ENCODE measurements at places on chromosomes 1 and 21.

- peak; percentile 60 for DNase-seq
Observed at GRCh38 chr21:33403128-33403785, at the start of gene IFNGR2. Gene IFNGR2, plus strand, starts transcription at chr21:33403413. Its CDS starts 131 bp downstream, at chr21:33403544.

- DNase-seq: peak; percentile 64
Observed at GRCh38 chr1:50332941-50333594, 90.2 kb downstream of the DMRTA2 start.

GRCh38 chr1:156741481-156741983 lies 644 bp upstream of the MRPL24 start:
- DNase-seq: no peak

DNA sequence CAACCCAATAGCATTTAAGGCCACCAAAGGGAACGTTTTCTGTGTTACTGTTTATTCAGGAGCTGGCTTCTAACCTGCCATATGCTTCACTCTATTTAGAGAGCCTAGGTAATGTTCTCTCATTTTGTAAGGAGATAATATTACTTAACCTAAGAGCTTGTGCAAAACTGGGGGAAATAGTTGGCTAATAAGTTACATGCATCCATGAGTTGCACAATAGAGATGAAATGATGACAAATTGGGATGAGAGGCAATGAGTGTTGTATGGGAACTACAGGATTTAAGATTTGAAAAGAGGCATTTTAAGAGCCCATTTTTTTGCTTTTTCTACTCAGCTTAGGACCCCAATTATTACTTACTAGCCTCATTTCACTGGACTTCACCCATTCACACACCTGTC lies 151.0 kb downstream of the ST6GALNAC3 start:
- DNase-seq: no peak

DNA sequence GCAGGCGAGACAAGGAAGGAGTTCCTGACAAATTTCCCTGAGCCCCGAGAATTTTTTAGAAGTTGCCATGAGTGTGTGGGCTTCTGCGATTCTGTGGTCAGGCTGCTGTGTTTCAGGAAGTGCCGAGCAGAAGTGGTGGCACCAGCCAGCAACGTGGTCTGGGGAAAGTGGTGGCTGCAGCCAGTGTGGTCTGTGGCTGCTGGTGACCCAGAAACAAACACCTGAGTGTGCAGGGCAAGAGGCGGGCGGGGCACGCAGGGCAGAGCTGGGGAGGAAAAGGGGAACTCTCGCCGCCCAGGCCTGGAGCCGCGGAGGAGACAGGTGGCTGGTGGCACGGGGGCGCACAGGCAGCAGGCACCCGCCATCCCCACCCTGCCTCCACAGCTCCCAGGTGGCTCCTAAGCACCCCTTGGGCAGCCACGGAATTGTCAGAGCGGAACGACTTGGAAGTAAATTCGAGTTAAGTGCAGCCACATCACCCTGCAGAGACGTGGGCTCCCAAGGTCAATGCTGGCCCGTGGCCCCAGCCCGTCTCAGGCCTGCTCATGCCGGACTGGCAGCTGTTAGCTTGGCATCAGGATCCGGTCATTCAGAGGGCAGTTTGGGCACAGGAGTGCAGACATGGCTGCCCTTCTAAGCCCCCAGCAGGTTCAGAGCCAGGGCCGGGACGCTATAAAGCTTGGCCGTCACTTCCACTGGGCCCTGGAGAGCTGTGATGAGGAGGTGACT lies 25.1 kb downstream of the PRDM16 start:
- no peak for DNase-seq

GRCh38 chr21:31011412-31011811 lies 26.9 kb downstream of the KRTAP19-8 start:
- DNase-seq: no peak

DNA sequence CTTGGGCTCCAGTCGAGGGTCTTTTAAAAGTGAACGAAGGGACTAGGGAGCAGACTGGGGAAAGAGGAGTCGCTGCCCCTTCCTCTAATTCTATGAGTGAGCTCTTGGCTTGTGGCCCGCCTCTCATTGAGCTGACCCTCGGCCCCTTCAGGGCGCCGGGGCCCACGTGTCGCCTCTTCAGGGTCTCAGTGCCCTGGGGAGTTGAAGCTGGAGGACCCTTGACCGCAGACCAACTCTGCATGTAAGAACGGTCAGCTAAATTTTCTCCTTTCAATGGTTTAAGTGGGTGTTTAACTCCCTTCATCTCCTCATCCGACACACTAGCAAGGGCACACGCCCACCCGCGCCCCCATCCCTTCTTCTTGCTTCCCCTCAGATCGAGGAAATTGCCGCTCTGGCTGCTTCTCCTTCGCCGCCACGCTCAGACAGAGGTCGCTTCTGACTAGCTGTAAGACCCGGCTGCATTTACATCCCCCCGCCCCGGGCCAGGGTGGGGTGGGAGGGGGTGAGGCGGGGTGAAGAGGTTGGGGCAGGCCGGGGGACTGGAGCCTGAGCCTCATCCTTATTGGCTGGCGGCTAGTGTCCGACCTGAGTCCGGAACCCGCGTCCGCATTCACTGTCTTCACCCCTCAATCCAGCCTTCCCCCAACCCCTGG lies 10.9 kb downstream of the NR5A2 start:
- no peak for DNase-seq

DNA sequence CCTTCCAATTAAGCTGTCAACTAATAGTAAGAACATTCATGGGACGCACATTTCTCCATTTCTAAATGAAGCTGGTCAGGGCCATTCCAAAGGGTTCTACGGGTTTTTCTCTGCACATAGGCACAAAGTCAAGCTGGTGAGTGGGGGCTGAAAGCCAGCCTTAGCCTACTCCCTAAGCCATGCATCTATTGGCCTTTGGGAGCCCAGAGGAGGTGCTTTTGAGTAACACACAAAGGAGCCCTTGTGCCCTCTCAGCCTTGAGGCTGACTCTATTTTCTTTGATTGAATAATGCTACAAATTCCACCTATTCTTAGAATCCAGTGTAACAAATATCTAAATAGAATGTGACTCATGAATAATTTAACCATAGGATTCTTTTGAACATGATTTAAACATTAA lies 73.6 kb downstream of the RGS13 start:
- DNase-seq: peak; percentile 40

GRCh38 chr1:53073868-53074311 lies 11.9 kb downstream of the PODN start:
- DNase-seq: no peak

DNA sequence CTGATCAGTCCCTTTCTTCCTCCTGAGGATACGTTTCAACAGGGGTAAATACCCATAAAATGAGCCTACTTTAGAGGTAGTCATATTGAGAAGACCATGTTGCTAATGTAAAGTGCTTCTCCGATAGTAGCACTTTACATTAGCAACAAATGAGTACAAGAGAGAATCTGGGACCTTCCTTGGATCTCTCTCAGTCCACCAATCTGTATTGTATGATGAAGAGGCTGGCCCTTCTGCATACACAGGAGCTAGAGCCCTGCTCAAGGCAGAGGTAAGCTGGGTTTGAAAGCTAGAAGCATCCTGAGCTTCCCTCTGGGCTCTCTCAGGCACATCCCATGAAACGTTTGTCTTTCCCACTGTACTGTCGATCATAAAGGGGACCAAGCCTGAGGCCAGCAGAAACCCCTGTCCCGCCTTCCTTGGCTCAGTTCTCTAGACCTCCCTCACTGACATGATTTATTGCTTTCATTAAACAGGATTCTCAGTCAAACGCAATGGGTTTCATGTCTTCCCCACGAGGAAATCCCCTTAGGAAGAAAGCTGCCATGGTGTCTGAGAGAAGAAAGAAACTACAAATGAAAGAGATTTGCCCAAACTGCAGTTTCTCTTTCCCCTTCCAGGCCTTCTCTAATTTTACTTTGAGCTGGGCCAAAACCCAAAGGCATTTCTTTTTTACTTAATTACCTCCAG lies 62.8 kb upstream of the BCAR3 start:
- no peak for DNase-seq

DNA sequence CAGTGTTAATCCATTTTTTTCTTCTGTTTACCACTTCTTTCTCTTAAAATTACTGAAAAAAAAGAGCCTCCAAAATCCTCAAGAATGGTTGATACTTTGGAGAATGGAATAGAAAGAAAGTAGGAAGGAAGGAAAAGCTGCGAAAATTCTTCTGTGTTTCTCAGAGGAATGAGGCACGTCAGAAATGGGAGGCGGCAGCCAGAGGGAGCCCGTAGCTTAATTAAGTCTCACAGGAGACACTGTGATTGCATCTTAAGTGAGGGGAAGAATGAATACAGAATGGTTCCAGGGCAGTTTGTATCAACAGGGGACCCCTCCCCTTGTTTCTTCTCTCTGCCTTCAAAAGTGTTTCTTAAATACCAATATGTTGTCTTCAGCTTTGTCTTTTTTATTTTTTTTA lies 1099.5 kb downstream of the PLA2G4A start:
- DNase-seq: peak; percentile 38

DNA sequence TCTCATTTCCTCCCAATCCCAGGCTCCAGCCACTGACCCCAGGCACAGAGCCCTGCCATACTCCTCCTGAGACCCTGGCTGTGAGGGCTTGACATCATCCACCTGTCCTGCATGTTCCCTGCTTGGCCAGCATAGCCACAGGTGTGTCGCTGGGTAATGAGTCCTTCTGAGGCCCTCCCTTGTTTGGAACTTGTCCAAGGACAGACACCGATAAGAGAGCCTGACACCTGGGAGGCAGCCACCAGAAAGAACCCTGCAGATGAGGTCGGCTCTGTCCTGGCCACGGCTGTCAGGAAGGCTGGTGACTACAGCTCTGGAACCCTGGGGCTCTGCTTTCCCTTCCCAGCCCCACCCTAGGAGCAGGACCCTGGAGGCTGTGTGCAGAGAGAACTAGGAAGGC lies 34.6 kb downstream of the TMEM63A start:
- DNase-seq: peak; percentile 18

- peak; percentile 35 for DNase-seq
Observed at GRCh38 chr1:63101336-63101735, 221.0 kb upstream of the FOXD3 start.

DNA sequence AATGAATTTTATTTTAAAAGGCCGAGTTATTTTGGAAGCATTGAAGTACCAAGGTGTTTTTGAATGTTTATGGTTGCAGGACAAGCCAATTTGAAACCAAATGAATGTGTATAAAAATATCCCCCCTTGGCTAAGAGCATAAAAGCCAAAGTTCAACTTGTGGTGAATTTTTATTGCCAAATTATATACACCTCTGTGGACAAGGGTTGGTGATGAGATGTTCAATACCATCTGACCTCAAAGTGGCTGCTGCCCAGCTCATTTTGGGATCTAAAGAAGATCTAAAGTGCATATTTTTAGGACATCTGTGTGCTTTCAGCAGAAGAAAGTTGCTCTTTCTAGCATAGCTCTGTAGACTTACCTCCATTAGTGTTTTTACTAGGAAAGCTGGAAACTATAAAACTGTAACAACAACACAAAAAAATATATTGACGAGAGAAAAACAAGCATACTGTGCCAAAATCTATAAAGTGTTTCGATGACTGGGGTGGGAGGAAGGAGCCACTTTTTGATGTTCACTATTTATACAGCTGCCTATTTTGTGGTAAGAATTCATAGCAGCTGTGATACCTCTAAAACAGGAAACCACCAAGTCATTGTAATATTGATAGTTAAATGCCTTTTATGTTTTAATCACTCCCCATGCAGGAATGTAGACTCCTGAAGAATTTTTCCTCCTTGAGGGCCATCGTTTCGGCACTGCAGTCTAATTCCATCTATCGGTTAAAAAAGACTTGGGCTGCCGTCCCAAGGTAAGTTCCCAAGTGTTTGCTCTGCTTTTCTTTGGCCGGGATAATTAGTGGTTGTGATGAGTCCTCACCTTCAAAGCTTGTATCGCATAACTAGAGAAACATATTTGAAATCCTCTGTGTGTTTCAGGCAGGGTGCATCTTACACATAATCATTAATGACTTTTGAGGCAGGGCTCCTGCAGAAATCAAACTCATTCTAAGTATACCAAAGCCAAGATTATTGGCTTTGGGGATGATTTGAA lies 83.2 kb downstream of the RGL1 start:
- DNase-seq: no peak

- DNase-seq: peak; percentile 58
Observed at GRCh38 chr21:17585875-17586450, 26.7 kb downstream of the BTG3 start.

- no peak for DNase-seq
Observed at GRCh38 chr21:10575311-10575667, 53.9 kb downstream of the TPTE start.

DNA sequence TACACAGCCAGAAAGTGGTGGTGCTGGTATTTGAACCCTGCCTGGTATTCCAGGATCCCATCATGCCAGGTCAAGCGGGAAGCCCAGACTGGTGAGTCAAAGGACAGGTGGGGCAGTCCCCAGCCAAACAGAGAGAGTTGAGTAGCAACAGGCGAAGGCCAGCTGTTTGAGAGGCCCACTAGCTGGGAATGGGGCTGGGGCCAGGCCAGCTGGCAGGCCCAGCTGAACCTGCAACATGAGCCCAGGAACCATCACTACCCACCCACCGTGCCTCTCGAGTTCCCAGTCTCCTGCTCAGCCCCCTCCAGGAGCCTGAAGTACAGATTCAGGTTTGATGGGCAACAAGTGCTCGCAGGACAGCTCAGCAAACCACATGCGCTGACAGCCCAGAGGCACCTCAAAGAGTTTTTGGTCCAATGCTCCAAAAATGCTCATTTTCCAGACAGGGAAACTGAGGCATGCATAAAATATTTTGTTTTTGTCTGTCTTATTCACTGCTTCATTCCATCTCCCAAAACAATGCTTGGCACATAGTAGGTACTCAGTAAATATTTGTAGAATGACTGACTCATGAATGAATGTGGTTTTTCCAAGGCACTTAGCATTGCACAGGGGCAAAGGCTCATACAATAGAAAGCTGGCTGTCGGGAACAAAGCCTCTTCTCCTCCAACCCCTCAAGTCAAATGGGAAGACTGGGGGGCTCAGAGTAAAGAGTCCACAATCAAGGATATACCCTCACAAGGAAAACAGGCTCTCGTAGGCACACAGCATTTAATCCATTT lies 42.5 kb upstream of the CLIC4 start:
- peak; percentile 87 for DNase-seq

GRCh38 chr1:240522122-240522822 lies 89.7 kb downstream of the GREM2 start:
- no peak for DNase-seq

DNA sequence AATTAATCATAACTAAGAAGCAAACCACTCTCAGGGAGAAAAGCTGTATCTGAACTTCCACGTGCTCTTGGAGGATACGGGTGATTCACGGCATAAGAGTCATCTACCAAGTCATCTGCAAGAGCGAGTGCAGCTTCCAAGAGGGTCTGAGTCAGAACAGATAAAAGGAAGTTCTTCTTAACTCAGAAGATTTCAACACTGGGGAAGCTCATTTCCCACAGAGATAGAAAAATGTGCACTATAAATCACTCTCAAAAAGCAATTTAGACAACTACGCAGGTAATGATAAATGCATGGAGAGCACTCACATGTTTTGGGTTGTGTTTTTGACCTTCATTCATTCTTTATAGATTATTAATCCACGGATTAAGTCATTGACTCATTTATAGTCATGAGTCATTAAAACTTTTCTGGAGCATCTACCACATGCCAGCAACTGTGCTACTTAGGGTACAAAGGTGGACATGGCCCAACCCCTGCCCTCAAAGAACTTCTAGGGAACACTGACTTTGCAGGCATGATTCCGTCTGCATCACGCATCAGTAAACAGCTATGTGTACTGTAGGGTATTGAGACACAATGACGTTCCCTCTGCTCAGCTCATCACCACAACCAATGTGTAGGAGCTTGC lies 20.8 kb downstream of the KCNJ15 start:
- peak; percentile 99 for DNase-seq
